Right forelimb (tissue), 1 donor: ENCODE measurements at places on chromosomes 6 and 20.

- DNase-seq = no peak
These were observed 59.2 kb upstream of the ADGRB3 start for GRCh38 chr6:68575765-68576439.

DNA sequence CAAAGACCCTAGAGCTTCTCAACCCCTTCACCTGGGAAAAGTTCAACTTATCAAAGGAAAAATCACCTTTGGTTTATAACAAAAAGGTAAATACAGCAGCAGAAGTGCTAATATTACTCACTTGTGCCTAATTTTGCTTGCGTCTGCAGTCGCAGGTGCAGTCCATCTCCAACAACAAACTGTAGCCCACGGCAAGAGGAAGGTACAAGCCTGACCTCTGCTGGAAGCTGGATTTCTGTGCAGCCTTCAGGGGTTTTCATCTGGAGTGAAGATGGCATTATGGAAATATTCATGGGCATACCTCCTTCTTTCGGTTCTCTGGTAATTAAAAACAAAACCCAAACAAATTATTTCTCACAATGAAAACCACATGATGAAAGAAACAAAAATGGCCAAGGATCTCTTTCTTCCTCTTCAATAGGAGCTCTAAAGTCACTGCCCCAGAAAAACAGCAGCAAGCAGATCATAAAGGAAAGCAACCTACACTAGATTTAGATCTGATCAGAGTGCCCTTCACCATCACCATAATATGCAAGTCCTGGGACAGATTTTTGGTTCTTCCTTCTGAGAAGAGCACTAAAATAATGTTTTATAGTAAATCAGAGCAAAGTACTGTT, 7.8 kb downstream of the UBE3D start:
- DNase-seq = peak; percentile 66

GRCh38 chr20:64062276-64062595, 762 bp upstream of the TCEA2 start:
- no peak for DNase-seq

DNA sequence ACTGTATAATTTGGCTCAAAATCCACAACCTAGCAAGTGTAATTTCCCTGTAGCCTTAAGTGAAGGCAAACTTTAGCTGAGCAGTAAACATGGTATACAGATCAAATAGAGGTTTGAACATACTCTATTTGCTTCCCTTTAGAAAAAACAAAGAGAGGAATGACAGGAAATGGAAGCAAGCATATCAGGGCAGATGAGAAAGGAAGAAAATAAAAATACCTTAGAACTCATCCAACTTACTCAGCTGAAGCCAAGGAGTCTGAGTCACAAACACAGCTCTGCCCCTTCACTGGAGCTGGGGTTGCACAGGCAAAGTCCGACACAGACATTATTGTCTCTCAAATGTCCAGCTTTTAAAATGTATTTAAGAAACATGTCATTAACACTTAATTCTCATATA, 379.9 kb upstream of the IRAK1BP1 start:
- no peak for DNase-seq

GRCh38 chr6:17393892-17394631, 667 bp downstream of the CAP2 start:
- peak; percentile 67 for DNase-seq

- DNase-seq = no peak
These were observed 67.6 kb downstream of the CD2AP start for GRCh38 chr6:47545223-47545622.

DNA sequence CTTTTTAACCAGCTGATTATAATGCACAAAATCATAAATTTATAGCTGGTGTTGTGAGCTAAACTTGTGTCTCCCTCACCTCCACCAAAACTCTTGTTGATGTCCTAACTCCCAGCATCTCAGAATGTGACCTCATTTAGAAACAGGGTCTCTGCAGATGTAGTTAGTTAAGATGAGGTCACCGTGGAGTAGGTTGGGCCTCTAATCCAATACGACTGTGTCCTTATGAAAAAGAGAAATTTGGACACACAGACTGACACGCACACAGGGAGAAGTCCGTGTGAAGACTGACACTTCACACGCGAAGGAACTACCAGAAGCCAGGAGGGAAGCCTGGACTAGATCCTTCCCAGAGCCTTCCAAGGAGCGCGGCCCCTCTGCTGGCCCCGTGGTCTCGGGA, 46.5 kb downstream of the TRAM2 start:
- no peak for DNase-seq
